ENCODE measurements at places on chromosomes 2 and 18.

GRCh38 chr2:73707058-73707457 is 30.1 kb downstream of the TPRKB start:
- DNase-seq = no peak

DNA sequence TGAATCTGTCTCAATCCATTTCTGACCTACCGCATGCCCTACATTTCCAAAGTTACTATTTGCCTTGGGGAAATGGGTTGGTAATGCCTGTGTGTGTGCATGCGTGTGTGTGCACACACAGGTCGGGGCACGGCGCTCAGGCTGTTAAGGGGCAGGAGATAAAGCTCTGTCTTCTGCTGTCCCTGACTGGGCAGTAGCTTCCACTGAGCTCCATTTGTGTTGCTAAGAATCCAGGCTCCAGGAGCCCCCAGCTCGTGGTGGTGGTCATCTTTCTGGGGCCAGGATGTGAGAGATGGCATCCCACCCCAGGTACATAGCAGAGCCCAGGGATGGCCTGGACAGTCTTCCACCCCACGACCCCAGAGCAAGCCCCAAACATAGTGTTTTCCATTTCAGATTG is 66.7 kb upstream of the HS6ST1 start:
- no peak for DNase-seq

DNA sequence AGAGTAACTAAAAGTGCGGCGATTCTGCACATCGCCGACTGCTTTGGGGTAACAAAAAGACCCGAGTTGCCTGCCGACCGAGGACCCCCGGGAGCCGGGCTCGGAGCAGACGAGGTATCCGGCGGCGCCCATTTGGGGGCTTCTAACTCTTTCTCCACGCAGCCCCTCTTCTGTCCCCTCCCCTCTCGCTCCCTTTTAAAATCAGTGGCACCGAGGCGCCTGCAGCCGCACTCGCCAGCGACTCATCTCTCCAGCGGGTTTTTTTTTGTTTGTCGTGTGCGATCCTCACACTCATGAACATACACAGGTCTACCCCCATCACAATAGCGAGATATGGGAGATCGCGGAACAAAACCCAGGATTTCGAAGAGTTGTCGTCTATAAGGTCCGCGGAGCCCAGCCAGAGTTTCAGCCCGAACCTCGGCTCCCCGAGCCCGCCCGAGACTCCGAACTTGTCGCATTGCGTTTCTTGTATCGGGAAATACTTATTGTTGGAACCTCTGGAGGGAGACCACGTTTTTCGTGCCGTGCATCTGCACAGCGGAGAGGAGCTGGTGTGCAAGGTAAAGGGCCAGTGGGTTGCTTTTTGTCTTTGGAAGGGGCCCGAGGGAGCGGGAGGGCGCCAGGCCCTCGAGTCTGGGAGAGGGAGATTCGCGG is 1.4 kb downstream of the TRIB2 start:
- DNase-seq = no peak

GRCh38 chr2:112004253-112004645 is 50.8 kb upstream of the TMEM87B start:
- no peak for DNase-seq

GRCh38 chr18:42137693-42138375 is 182.8 kb downstream of the PIK3C3 start:
- no peak for DNase-seq

DNA sequence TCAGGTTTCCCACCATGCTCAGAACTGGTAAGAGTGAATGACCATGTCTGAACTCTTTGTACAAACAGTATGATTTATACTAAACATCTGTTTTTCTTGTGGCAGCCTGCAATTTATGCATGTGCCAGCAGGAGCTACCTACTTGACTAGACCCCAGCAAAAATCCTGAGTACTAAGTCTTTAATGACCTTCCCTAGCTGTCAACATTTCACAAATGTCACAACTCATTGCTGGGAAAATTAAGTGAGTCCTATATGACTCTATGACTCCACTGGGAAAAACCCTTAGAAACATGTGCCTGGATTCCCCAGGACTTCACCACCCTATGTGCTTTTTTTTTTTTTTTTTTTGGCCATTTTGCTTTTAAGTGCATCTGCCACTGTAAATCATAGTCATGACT is 1225.8 kb downstream of the SUCLG1 start:
- no peak for DNase-seq

- no peak for DNase-seq
These were observed 289.8 kb upstream of the SPRED2 start for GRCh38 chr2:65722028-65722778.

GRCh38 chr2:217994776-217995274 is 8.0 kb downstream of the TNS1 start:
- DNase-seq = no peak

DNA sequence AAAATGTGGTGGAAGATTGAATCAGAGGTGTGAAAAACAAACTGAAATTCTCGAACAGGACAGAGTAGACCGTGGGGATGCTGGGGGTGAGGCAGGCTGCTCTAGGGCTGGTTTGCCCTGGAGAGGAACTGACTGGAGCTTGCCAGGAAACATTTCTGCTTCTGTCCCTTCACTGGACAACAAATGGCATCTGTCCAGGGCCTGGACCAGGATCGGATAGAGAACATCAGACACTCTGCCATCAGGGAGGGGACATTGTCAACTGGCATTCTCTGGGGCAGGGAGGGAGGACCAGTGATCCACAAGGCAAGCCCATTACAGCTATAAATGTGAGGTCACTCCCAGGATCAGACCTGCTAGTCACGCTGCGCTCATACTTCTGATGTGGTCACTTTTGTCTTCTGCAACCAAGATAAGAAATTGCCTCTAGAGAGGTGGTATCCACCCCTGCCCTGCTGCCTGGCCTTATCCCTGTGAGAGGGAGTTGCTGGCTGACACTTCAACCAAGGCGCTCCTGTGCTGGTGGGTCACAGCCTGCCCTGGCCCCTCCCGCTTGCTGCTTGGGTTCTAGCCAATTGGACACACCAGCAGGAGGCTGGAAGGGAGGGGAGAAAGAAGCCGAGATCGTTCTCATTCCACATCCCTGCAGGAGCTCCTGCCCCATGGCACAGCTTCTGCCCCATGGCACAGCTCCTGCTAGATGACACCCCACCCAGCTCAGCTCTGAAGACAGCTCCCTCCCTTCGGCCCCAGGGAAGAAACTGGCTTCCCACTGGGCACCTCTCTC is 8.7 kb downstream of the NPPC start:
- DNase-seq = no peak
